ENCODE measurements at places on chromosomes 7 and 10.
A peak's percentile ranks its signal among the peaks of the same experiment; 100 is the strongest.

- no peak for DNase-seq
Observed at GRCh38 chr10:22222236-22223190, 4.7 kb upstream of the EBLN1 start.

DNA sequence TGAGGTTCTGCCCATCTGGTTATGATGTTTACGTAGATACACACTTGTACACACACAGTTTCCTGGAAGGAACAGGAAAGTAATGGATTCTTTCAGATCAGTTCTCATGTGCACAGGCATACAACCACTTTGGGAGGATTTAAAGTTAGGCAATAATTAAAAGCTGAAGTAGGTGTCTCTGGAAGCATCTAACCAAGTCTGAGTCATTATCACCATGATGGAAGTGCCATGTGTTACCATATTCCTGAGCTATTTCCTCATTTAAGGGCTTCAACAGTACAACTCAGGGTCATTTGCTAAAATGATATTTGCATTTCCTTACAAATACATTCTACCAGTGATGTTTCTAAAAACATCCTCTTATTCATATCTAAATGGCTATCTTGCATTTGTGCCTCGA is 41.4 kb upstream of the BET1 start:
- no peak for DNase-seq

DNA sequence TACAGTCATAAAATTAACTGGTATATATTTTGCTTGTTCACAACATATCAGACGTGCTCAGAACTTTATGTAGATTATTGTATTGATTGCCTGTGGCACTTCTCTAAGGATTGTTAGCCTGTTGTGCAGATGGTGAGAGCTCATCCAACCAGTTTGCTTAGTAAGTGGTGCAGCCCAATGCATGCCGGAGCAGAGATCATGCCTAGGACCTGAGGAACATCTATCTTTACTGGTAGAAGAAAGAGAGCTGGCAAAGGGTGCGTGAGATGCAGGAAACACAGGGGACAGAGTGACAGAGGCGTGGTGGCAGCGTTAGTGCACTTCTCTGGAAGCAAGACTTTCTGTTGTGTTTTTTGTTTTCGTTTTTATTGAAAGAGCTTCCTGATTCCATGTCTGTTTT is 35.9 kb downstream of the CCM2 start:
- no peak for DNase-seq

GRCh38 chr10:121171825-121172787 is 320.9 kb downstream of the WDR11 start:
- no peak for DNase-seq

GRCh38 chr10:133400624-133401424 is 6.9 kb downstream of the MTG1 start:
- DNase-seq, result no peak

GRCh38 chr10:23172429-23173213 is 19.5 kb upstream of the PTF1A start:
- DNase-seq, result no peak

GRCh38 chr10:98664329-98665042 is 217.8 kb upstream of the HPS1 start:
- no peak for DNase-seq

- DNase-seq, result no peak
Observed at GRCh38 chr7:106644999-106645398, 16.0 kb downstream of the CCDC71L start.

- no peak for DNase-seq
Observed at GRCh38 chr7:106239406-106239805, 45.4 kb downstream of the NAMPT start.

DNA sequence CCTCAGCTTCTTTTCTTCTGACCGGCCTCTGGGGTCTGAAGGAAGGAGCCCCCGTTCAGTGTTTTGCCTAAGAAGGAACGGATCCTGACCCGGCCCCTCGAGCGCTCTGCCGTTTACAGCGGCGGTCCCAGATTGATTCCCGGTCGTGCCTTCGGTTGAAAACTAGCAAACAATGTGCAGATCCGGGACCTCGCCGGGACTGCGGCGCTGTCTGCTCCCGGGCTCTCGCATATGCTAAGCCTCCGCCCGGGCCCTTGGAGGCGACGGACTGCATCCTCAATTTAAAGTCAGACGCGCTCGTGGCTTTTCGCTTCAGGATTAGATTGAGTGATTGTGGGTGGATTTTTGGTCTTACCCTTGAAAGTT is 559 bp downstream of the DBF4 start:
- peak; percentile 59 for DNase-seq

DNA sequence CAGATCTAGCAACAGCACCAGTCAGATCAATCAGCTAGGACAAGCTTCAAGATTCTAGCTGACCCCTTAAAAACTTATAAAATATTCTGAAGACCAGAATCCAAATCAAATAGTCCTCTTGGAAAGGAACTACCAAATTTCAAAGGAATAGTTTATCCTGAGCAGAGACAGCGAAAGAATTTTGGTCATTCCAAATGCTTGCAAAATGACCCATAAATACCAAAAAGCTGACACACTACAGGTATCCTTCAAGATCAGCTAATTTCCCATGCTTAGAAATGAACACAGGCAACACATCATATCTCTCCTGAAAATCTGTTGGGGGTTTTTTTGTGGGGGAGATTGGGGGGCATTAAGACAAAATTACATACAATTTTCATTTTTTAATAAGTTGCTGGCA is 78.8 kb downstream of the PDSS1 start:
- DNase-seq, result no peak

DNA sequence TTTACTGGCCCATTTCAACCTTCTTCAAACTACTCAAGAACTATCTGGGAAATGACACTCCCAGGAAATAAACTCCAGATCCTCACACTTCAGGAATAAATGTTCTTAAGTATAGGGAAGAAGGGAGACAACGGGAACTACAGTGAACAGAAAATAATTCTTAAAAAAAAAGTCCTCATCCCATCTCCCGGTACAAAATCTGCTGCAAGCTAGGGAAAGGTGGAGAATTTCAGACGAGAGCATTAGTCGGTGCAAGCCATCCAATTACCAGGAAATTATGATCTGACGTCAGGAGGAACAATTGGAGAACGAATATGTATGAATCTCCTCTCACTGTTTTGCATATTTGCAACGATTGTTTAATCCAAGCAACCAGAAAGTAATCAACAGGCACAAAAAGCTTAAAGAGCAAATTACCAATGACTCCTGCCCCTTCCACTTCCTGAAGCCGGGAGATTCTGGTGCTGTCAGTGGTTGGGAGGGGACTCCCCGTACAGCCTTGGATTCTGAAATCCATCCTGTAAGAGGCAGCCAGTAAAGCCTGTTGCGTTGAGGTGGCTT is 15.1 kb upstream of the GATA3 start:
- no peak for DNase-seq

DNA sequence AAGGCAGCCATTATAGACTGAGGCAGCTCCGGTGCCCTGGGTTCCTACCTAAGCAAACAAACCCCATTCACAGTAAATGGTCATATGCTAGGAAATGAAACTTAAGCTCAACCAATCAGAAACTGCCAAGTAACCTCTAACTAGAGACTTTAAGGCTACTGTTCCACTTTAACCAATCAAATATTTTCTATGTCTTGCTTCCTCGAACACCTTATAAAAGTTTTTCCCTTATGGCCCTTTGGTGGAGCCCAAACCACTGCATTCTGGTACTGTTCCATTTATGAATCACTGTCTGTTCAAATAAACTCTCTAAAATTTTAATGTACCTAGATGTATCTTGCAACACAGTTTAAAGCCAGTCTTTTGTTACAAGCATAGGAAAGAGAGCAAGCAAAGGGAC is 361.1 kb downstream of the HGF start:
- no peak for DNase-seq

GRCh38 chr10:72625276-72625607 is 637 bp downstream of the MICU1 start:
- no peak for DNase-seq

DNA sequence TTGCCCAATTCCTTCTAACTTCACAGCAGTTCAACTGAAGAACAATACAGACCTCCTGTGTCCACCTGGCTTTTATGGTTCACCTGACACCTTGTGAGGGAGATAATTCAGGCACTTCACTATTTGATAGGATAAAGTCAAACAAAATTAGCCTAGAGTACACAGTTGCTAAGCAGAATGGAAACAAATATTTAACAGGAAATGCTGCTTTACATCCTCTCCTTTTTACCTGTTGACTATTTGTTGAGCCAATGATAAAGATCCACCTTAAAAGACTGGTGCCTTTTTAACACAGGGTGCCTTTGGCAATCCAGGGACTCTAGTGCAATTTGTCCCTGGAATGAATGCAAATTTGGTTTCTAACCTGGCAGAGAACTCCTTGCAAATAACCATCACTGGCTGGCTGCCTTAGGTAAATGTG is 39.8 kb downstream of the ITPRID1 start:
- DNase-seq, result no peak

GRCh38 chr10:62819141-62819920 is 3.2 kb upstream of the EGR2 start:
- DNase-seq, result no peak

DNA sequence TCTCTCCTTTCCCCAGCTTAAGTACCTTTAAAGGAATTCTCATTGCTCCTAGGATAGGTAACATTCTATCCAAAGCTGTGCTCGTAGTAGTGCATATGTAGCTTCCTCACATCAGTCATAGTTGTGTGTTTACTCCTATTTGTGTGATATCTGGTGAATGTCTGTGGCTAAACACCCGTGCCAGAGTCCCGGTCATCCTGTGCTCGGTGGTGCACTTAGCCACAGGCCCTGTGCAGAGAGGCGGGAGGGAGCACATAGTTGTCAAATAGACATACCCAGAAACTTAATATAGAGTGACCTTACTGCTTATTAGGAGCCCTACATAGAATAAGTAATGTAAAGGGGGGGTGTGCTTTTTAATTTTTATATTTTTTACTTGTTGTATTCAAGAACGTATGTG is 76.6 kb downstream of the RBM33 start:
- no peak for DNase-seq

DNA sequence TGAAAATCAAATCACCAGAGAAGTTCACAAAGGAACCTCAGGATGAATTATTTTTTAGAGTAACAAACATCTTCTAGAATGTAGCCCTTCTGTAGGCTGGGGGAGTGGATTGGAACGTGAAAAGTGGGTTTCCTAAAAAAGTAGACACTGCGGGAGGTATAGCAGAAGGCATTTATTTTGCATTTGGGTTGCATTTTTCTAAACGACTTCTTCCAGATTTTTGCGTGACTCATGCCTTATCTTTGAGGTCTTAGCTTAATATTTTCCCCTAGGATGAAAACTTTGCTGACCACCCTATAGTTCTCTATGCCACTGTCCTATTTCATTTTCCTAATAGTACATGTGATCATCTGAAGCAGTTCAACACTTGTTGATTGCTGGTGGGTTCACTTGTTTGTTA is 112.7 kb upstream of the JCAD start:
- DNase-seq, result no peak

GRCh38 chr7:157739650-157740049 is 402.8 kb downstream of the DNAJB6 start:
- no peak for DNase-seq

DNA sequence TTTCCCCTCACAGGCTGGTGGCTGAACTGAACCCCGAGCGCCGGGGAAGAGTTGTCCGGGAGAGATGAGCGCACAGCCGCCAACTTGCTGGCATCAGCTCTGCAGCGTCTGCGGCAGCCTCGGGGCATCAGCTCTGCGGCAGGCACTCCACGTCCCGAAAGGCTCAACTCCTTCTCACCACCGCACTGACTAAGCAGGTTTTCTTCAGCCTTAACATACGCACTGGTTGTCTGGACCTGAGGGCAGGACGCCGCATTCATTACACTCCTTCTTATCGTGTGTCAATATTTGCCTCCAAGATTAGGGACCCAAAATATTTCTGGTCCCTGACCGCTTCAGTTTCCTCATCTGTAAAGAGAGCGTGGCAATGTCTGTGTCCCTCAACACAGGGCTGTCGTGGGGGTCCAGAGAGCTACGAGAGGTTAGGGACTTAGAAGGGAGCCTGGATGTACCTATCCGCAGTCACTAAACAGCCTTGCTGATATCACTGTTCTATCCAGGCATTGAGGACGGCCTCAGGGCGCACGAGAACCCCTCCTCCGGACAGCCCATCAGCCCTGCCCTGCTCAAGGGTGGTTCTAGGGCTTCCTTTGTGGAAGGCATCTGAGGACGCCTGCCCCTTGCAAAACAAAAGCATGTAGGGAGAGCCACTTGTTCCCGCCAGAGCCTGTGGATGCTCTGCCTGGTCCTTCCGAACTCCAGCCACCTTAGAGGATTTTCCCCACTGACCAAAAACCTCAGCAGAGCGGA is 42.8 kb upstream of the FIGNL1 start:
- DNase-seq, result no peak

- no peak for DNase-seq
Observed at GRCh38 chr7:2626498-2627117, 5.2 kb upstream of the TTYH3 start.

GRCh38 chr7:1318051-1318450 is 85.4 kb downstream of the UNCX start:
- DNase-seq, result no peak

GRCh38 chr10:21681156-21681555 is 147.1 kb downstream of the MLLT10 start:
- DNase-seq, result no peak

DNA sequence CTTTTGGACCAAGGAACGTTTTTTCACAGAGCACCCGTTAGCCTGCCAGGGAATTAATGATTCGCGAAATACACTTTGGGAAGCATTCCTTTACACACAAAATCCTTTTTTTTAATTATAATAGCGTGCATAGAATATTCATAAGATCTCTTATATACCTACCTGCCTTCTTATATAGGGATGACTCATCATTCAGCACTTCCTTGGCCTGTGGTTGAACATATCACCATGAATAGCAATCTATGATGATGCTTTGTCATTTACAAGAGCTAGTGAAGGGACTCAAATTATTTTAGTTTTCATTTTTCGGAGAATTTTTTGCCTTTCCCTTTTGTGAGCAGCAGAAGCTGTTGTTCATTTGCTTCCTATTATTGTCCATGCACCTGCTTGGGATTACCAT is 97.0 kb downstream of the CDH23 start:
- no peak for DNase-seq

GRCh38 chr7:120337308-120337907 is 64.4 kb downstream of the KCND2 start:
- peak; percentile 45 for DNase-seq

DNA sequence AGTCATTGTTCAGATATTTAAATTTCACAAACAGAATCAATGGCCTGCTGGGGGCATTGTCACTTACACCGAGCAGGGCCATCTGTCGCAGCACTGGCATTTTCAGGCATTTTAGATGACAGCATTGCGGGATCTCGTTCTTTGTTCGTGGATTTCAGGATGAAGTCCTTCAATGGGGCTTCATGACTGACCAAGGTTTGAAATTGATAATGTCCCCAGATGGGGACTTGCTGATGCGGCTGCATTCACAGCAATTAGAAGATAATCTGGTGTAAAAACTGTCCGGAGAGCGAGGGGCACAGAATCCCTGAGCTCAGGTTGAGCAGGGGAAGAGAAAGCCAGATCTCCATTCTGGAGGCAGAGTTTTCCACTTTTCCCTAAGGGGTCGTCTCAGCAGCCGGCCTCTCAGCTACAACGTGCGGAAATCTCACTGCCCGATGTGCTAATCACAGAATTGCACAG is 1.9 kb upstream of the C7orf33 start:
- no peak for DNase-seq

DNA sequence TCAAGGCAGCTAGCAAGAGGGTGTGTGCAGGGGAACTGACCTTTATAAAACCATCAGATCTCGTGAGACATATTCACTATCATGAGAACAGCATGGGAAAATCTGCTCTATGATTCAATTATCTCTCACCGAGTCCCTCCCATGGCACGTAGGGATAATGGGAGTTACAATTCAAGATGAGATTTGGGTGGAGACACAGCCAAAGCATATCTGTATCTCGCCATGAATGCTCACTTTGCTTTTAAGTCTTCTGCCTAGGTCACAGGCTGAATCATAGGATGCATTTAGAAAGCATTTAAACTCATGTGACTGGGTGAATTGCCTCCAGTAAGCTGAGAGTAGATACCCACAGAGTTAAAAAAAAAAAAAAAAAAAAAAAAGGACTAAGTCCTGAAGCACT is 220.0 kb downstream of the AGMO start:
- DNase-seq, result no peak

Data from kidney glomerular epithelial cell (primary cell).